Smooth muscle cell of the brain vasculature (primary cell): ENCODE measurements at places on chromosomes 12 and 14.

DNA sequence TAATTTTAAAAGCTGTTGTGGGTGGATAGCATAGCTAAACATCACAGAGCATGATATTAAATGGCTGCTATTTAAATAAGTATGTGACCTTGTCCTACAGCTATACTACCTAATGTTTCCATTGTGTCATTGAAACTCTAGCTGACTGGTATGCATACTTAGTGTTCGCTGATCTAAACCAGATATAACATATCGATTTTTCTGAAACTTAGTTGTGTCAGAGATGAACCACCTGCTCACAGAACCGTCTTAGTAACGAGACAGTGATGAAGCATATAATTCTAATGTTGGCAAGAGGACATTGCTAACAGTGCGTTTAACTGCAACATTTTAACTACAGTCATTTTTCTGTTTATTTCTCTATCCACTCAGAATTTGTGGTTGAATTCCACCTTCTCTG is 36.1 kb upstream of the NUAK1 start:
- no peak for DNase-seq

GRCh38 chr14:100777818-100778525 is 47.9 kb upstream of the MEG3 start:
- no peak for DNase-seq

- DNase-seq: no peak
These were observed 174.6 kb upstream of the DDHD1 start for GRCh38 chr14:53327716-53328115.

DNA sequence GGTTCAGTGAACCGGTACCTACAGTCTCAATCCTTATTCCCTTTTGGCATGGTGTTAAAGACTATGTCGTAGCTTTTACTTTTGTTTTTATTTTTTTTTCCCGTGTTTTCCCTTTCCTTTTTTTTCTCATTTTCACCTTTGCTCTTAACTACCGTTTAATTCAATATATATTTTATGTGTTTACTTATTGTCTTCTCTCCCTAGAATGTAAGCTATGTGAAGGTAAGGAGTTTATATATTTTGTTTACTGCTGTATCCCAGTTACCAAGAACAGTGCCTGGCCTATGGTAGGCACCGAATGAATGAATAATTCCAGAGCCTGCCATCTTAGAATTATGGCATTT is 261 bp upstream of the MLH3 start:
- DNase-seq: no peak

GRCh38 chr12:27524494-27524835 is 459 bp downstream of the PPFIBP1 start:
- no peak for DNase-seq

- DNase-seq: no peak
These were observed at the start of gene TMEM132D for GRCh38 chr12:129903956-129904829. TMEM132D (minus strand) TSS chr12:129904025.

DNA sequence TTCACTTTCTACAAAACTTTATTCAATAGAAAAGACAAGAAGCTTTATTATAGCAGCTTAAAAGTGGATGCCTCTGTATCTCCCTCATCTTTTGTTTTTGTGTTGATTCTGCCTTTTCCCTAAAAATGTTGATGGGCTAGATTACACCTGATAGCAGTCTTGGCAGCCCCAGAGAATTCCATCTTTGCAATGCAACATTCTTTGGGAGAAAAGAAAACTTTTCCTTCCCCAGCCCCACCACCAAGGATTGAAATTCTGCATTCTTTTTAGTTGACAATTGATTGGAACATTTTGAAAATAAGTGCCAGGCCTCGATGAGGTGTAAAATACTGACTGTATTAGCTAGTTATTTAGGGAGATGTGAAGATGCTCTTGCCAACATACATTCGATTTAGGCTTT is 306.8 kb upstream of the G2E3 start:
- no peak for DNase-seq

DNA sequence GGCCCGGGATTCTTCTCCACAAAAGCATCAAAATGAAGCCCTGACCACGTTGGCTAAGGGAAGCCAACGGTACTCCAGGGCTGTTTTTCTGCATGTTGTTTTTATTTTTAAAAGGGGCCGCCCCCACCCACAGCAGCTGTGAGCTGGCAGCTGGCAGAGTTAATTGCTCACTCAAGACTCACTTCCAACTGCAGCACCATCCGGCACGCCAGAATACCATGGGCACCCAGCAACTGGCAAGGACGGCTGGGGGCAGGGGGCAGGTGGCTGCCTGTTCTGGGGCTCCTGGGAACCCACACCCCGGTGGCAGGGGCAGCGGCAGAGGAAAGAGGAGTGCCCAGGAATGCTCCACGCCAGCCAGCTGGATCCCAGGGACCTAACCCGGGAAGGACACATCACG is 44.3 kb downstream of the NCOR2 start:
- no peak for DNase-seq

GRCh38 chr14:72925171-72925759 is 999 bp upstream of the DCAF4 start:
- DNase-seq: no peak

- DNase-seq: no peak
These were observed 26.6 kb downstream of the FUT8 start for GRCh38 chr14:65439117-65439516.

DNA sequence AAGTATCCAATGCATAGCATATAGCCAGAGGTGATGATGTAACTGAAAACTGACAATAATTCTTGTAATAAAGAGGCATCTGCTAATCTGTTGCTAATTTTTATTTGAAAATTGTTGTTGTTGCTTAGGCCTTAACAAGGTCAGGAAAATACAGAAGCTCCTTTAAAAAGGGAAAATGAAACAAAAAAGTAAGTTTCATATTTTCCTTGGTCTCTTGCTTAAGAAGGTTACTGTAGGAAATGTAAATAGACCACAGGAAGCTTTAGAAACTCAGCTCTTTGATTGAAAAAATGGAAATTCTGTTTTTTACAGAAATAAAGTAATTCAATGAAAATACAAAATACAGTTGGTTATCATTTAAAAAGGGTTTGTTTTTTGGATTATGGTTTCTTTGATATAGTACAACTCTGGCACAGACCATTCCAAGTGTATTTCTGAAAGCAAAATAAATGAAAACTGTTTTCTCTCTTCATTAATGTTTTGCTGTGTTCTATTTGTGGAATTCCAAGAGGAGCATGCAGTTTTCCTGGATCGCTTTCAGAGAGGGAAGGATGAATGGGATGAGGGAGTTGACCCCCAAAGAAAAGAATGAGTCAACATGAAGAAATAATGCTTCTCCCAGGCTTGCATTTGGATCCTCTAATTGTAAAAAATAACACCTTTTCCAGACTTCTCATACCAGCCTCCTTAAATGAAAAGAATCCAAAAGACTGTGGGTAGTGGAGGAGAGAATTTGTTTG is 398.0 kb upstream of the FAR2 start:
- DNase-seq: no peak

- DNase-seq: no peak
These were observed 50.3 kb downstream of the ESRRB start for GRCh38 chr14:76426161-76426696.

DNA sequence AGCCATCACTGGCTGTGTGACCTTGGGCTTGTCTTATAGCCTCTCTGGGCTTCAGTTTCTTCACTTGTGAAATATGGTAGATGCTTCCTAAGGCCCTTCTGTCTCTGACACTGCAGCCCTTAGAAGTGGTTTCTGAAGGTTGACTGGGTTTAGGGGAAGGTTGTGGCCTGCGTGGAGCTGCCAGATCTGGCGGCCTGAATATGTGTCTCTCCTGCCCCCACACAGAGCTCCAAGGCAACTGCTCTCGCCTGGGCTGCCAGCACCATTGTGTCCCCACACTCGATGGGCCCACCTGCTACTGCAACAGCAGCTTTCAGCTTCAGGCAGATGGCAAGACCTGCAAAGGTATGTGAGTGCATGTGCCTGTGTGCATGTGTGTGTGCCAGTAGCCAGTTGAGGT is 4.0 kb downstream of the LRP1-AS start:
- DNase-seq: no peak

DNA sequence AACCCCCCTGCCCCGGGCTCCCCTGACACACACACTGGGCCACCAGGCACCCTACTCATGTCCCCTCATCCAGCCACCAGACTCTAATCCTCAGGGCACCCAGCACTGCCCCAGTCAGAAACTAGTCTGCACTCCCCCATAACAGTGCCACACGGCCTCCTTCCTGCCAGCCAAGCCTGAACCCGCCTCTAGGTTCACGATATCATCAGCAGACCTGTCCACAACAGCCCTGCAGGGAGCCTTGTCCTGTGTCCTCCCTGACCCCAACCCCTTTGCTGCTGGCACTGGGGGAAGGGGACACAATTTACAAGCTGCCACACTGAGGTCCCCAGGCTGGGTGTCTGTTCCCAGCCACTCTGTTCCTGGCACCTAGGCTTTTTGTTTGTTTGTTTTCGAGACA is 33.6 kb downstream of the LTBP2 start:
- no peak for DNase-seq
